NCI-H2227 treated with DMSO at 0.1 percent for 48 hours (cell line): ENCODE measurements at places on chromosomes 4 and X.

- no peak for DNase-seq
Observed at GRCh38 chr4:173577963-173578362, 47.9 kb upstream of the HAND2 start.

GRCh38 chrX:102712981-102713625 lies 855 bp downstream of the GPRASP2 start:
- peak; percentile 68 for DNase-seq

DNA sequence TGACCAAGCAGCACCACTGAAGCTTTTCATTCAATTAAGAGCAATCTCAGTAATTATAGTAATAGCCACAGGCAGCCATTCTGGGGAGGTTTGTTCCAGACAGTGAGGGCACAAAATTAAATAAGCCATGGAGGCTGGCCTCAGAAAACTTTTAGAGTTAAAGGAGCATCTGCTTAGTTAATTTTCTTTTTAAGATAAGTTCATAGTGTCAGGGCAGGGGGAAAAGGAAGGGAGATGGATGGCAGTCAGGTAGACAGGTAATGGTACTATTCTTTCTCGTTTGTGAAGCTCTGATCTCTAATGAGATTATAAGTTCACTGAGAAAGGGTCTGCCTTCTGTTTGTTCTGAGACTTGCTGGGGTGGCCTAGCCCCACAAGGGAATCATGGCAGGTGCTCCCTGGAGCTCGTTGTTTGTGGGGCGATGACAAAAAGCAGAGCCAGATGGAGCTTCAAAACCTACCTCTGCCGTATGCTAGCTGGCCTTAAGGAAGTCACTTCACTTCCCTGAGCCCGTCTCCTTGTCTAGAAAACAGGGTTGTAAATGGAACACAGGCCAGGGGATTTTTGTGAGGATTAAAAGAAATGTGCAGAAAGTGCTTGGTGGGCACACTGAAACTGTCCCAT lies 44.6 kb upstream of the FGFBP2 start:
- DNase-seq, result no peak

DNA sequence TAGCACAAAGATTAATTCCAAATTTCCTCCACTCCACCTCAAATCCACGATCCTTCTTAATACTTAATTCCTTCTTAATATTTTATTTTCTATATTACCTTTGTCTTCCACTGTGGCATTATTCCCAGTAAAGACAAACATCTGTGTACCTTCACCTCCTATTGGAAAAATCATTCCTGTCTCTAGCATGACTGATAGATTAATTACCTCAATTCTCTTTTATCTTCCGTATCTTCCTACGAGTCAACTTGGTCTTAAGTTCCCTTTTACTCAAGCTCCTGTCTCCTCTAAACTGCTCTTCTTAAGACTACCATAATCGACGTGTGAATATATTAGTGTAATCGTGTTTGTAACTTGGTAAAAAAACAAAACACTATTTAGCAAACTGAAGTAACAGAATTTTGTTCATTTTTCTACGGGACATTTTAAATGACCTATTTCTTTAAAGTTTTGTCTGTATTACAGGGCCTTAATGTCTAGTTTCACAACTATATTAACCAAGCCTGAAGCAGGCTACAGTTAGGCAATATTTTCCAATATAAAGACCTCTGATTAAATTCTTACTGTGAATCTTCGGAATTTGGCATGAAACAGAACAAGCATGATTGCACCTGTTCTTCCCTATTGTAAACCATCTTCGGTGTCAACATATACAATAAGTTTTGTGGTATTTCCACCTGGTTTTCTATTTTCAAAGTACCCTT lies 1.1 kb upstream of the USP38 start:
- no peak for DNase-seq

- no peak for DNase-seq
Observed at GRCh38 chr4:133402616-133403015, 253.5 kb downstream of the PCDH10 start.

GRCh38 chrX:123358457-123358856 lies 174.4 kb downstream of the GRIA3 start:
- no peak for DNase-seq

GRCh38 chrX:115913575-115913974 lies 257.0 kb upstream of the AGTR2 start:
- no peak for DNase-seq

GRCh38 chr4:85445050-85445639 lies 29.8 kb upstream of the ARHGAP24 start:
- no peak for DNase-seq

GRCh38 chr4:7797330-7797729 lies 142.3 kb downstream of the AFAP1 start:
- DNase-seq, result no peak

DNA sequence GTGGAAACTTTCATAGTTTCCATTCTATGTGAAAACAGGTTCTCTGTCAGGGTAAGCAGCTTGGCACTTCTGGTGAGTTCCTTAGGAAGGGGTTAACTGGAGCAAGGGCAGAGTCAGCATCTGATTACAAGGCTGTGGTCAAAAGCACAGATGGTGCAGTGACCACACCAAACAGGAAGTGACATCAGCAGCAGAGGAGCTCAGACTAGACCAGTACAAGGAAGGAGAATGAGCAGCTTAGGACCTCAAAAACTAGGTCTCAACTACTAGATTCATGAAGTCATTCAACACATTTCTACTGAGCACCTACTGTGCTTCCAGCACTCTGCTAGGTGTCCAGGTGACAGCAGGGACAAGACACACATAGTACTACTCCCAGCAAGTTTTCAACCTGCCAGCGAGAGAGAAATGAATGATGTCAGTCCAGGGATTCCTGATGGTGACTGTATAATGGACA lies 130.2 kb downstream of the AMELX start:
- no peak for DNase-seq

DNA sequence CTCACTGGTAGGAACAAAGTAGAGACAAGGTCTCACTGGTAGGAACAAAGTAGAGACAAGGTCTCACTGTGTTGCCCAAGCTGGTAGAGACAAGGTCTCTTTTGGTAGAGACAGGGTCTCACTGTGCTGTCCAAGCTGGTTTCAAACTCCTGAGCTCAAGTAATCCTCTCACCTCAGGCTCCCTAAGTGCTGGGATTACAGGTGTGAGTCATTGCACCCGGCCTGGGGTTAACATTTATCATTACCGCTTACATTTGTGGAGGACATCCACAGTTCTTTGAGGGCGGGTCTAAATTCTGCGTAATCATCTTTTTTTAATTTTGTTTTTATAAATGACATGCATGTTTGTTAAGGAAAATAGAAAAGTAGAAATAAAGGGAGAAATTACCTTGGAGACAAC lies 12.0 kb downstream of the RAB33B start:
- DNase-seq, result no peak

DNA sequence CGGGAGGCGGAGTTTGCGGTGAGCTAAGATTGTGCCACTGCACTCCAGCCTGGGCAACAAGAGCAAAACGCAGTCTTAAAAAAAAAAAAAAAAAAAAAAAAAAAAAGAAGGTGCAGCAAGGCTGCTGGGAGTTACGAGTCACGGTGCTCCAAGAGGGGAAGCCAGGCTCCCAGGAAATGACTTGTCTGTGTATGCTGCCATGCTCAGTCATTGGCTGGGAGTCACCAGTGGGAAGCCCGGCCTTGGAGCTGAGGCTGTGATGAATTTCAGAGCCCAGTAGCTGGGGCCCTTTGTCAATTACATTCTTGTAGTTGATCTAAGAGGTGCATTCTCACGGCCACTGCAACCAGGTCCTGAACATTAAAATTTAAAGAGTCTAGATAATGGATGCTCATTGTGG lies 1105.1 kb upstream of the TENM3 start:
- no peak for DNase-seq

- DNase-seq, result no peak
Observed at GRCh38 chrX:15598026-15598425, 2.7 kb downstream of the ACE2 start.

DNA sequence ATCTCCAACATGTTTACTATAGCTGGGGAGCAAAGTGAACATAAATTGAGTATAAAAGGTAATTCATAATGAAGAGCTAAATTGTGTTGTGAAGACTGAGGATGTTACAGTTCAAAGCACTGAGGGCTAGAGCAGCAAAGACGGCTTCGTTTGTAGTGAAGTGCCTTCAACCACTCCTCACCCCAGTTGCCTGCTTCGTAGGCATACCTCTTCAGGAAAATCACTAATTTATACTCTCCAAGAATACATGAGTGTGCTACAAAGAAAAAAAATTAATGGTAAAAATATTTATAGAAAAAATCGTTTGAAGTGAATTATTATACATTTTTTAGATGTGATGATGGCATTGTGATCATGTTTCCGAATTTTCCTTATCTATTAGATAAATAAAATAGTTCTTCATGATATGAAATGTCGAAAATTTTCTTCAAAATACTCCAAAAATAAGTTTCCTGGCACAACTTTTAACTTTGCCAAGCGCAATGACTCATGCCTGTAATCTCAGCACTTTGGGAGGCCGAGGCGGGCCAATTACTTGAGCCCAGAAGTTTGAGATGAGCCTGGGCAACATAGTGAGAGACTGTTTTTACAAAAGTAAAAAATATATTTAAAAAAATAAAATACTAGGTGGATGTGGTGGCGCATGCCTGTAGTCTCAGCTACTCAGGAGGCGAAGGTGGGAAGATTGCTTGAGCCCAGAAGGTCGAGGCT lies 41.6 kb downstream of the ZFP42 start:
- no peak for DNase-seq

- DNase-seq, result no peak
Observed at GRCh38 chrX:42857766-42858165, 79.8 kb upstream of the PPP1R2C start.

DNA sequence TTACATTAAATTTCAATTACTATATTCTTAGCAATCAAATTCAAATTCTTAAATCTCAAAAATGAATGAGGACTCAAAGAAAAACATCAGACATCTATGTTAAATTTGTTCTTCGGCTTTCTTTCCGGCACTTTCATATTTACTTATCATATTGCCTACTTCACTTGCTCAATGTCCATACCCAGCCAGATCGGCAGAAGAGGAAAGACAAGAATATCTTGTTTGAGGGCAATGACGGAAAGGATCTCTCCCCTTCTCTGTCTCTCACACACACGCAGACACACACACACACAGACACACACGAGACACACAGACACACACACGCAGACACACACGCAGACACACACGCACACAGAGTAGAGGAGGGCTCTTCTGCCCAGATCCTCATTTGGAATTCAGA lies 13.2 kb upstream of the IRF2 start:
- DNase-seq, result no peak

GRCh38 chrX:71998836-71999509 lies 88.3 kb downstream of the NHSL2 start:
- DNase-seq, result peak; percentile 33

GRCh38 chrX:41293269-41293668 lies 40.7 kb upstream of the DDX3X start:
- DNase-seq, result no peak

DNA sequence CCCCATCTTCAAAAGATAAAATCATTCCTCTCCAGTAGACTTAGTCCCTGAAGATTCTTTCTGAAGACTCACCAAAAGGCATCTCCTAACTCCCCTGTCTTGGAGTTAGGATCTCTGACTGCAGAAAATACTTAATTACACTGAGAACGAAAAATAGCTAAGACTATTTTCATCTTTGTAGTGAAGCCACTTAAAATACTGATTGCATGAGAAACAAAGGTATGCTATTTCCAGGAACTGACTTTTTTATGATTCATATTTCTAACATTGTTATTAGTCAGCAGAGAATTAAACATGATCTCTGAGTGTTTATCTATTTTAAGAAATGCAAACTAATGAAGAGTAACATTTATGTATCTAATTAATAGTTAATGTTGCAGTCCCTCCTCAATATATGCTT lies 71.8 kb upstream of the NR3C2 start:
- DNase-seq, result no peak

GRCh38 chr4:123867910-123868587 lies 471.5 kb downstream of the SPRY1 start:
- no peak for DNase-seq

- DNase-seq, result no peak
Observed at GRCh38 chr4:145552181-145552822, 66.9 kb upstream of the MMAA start.

DNA sequence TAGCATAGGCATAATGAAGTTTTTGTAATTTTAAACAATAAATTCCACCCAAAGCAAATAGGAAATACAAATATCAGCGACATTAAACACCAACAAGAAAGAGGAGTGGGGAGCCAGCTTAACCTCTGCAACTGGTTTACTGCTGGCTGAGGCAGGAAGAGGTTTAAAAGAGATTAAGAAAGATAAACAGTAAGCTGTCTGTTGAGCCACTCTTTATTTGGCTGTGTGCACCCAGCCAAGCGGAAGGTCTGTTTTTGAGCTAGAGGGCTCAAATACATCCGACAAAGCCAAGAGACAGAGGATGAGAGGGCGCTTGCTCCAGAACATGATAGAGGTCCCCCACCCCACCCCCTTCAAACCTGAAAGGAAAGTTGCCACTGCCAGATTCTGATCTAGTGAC lies 191.4 kb downstream of the MGST2 start:
- no peak for DNase-seq

DNA sequence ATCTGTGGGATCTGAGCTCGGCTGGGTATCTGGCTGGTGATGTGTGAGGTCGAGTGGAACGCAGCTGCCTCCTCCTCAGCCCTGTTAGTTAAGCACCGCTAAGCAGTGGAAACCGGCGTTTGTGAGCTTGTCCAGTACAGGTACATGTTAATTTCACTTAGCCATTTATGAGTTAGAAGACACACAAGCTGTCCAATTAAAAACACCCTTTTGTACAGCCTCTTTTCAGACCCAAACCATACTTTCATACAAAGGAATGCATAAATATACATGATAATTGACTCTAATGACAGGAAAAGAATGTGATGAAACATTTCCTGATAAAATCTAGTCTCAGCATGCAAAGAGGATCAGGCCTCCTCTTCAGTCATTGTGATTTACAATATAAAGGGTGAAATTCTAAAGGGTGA lies 163.6 kb upstream of the FAT1 start:
- no peak for DNase-seq

GRCh38 chr4:39846120-39846519 lies 131.6 kb downstream of the PDS5A start:
- DNase-seq, result no peak
